ENCODE measurements at places on chromosomes 4 and X. TPM values are rescaled to one million over a fixed set of nuclear protein-coding genes. Genes with fewer than 3 reads are reported as not detected.

The MAGEA6 gene
- 11.5 TPM for total RNA-seq

The ADH1C gene
- total RNA-seq = not detected

The TMEM144 gene
- 3.1 TPM for total RNA-seq

The CSN1S1 gene
- not detected for total RNA-seq

The GPRASP2 gene
- 5.4 TPM for total RNA-seq
